ENCODE measurements at places on chromosomes 16 and 17. TPM values are rescaled to one million over a fixed set of nuclear protein-coding genes. Genes with fewer than 3 reads are reported as not detected.

The PNMT gene
- total RNA-seq, result 1.3 TPM

The CDH8 gene
- not detected for total RNA-seq

The MYH3 gene
- 4.0 TPM for total RNA-seq

The HBA2 gene
- 23.4 TPM for total RNA-seq

The LPO gene
- total RNA-seq, result not detected

GRCh38 chr16:12082226-12082887 is 105.8 kb downstream of the SNX29 start:
- DNase-seq, result no peak
- no peaks in the 10 kb centered on the region for H3K36me3 ChIP-seq
- no peak overlapping the region for H3K27ac ChIP-seq
- H3K4me3 ChIP-seq, result no peak overlapping the region
- no peaks in the 10 kb centered on the region for H3K4me1 ChIP-seq

- peaks cover 24% of the 10 kb centered on the region for H3K4me1 ChIP-seq
- no peaks in the 10 kb centered on the region for H3K27me3 ChIP-seq
- H3K4me3 ChIP-seq, result no peak overlapping the region
These were observed 38.3 kb upstream of the SMPD3 start for GRCh38 chr16:68486502-68487202.

- no peak overlapping the region for H3K4me3 ChIP-seq
- no peak overlapping the region for H3K27ac ChIP-seq
- no peaks in the 10 kb centered on the region for H3K4me1 ChIP-seq
- no peaks in the 10 kb centered on the region for H3K27me3 ChIP-seq
- no peaks in the 10 kb centered on the region for H3K36me3 ChIP-seq
- no peak for DNase-seq
These were observed 185.1 kb downstream of the KIF2B start for GRCh38 chr17:54007855-54008254.

DNA sequence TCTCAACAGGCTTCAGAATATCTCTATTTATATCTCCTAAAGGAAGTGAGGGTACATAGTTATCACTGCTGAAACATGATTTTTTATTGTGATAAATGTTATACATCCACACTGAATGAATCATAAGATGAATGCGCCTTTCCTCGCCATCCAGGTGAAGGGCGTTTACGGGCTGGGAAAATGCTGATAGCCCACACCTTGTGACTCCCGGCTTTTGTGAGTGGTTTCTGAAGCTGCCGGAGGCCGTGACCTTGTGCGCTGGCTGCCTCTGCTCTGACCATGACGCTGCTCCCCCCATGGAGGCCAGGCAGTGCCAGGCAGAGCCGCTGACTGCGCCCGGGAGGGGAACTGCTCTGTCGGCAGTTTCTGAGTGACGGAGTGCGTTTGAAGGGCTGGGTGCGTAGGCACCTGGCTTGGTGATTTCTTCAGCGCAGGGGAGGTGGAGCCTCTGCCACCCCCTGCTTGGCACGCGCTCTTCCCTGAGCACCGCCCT is 97.2 kb downstream of the RAP1GAP2 start:
- no peaks in the 10 kb centered on the region for H3K27me3 ChIP-seq
- H3K4me1 ChIP-seq, result peaks cover 91% of the 10 kb centered on the region
- DNase-seq, result peak; percentile 96
- H3K36me3 ChIP-seq, result no peaks in the 10 kb centered on the region
- H3K27ac ChIP-seq, result peak overlapping the region; percentile 93

DNA sequence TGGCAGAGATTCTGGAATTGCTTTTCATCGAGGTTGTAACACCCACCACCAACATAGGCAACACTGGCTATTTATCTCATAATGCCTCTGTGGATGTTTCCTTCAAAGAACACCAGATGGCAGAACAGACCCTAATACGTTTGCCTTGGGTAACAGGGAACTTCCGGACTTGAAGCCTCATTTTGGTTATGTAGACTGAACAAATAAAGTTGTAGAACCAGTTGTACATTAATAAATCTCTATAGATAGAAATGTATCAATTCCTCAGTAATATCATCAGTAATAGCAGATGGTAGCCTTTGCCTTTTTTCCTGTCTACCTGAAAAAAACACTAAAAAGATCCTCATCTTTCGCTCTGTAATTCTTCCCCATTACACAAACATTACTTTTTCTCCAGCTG is 25.9 kb upstream of the APOH start:
- no peaks in the 10 kb centered on the region for H3K4me1 ChIP-seq
- H3K27ac ChIP-seq, result no peak overlapping the region
- no peaks in the 10 kb centered on the region for H3K36me3 ChIP-seq
- no peak overlapping the region for H3K4me3 ChIP-seq

DNA sequence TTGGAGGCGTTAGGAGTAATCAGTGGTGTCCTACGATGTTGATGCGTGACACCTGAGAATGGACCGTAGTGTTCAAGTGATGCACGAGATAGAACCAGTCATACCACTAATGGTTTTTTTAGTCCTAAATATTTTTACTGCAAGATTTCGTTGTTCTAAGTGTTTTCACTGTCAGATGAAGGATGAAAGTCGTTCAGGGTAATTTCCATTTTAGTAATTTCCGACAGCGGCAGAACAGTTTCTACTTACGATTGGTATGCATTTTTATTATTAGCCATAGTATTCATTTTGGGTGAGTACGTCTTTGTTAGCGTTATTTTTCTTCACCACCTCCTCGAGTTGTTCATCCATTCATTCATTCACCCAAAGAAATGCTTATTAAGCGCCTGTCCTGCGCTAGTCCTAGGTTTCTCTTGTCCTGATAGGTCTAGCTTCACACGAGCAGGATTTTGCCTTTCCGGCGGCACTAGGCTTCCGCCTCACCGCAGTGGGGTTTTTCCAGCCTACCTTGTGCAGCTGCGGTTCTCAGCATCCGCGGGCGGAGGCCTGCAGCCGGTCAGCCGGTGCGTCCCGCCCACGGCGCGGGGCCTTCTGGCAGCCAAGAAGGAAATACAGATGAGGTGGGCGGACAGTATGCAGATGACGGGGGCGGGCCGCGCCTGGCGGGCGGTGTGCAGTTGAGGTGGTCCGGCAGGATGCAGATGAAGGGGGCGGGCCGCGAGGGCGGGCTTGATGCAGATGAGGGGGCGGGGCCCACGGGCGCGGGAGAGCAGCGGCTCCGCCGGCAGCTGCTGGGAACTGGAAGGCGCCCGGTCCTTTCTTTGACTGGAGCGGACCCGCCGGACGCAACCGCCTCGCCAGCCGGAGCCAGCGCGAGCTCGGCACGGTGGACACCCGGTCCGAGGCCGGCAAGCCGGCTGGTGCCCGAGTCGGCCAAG is 146.4 kb downstream of the SPECC1 start:
- DNase-seq, result peak; percentile 99
- no peaks in the 10 kb centered on the region for H3K36me3 ChIP-seq
- peaks cover 10% of the 10 kb centered on the region for H3K4me1 ChIP-seq
- H3K27ac ChIP-seq, result peak overlapping the region; percentile 69

DNA sequence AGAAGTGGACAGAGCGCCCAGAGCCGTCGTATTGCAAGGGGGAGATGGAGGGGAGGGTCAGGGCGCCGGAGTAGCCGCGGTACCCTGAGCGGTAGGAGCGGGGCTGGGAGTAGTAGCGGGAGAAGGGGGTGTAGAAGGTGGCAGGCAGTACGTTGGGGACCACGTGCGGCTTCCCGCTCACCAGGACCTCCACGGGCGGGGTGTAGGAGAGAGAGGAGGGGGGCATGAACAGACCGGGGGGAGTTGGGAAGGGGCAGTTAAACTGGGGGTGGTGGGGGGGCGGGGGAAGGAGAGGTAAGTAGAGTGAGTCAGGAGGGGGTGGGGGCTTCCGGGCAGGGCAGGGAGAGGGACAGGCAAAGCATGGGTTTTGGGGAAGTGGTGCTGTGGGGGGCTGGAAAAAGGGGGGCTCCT is 16.8 kb downstream of the ST6GALNAC2 start:
- DNase-seq, result no peak
- H3K4me3 ChIP-seq, result no peak overlapping the region
- no peaks in the 10 kb centered on the region for H3K36me3 ChIP-seq
- peak overlapping the region; percentile 74 for H3K27ac ChIP-seq

DNA sequence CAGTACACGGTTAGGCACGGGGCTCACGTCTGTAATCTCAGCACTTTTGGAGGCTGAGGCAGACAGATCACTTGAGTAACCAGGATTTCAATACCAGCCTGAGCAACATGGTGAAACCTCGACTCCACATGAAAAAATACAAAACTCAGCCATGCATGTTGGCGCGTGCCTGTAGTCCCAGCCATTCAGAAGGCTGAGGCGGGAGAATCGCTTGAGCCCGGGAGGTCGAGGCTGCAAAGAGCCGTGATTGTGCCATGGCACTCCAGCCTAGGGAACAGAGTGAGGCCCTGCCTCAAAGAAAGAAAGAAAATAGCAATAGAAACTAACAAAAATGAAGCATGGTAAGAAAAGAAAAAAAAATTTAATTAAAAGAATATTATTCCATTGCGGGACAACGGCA is 128.0 kb upstream of the CHMP6 start:
- no peak overlapping the region for H3K4me3 ChIP-seq
- no peaks in the 10 kb centered on the region for H3K36me3 ChIP-seq
- H3K27me3 ChIP-seq, result no peaks in the 10 kb centered on the region
- no peak for DNase-seq
- H3K27ac ChIP-seq, result no peak overlapping the region

- H3K4me1 ChIP-seq, result peaks cover 22% of the 10 kb centered on the region
- no peaks in the 10 kb centered on the region for H3K36me3 ChIP-seq
- H3K4me3 ChIP-seq, result no peak overlapping the region
These were observed 19.4 kb upstream of the PRM1 start for GRCh38 chr16:11300560-11300892.

GRCh38 chr17:50955667-50956120 is 89.5 kb upstream of the TOB1 start:
- H3K4me1 ChIP-seq, result peaks cover 36% of the 10 kb centered on the region
- peak overlapping the region; percentile 33 for H3K27ac ChIP-seq
- no peak overlapping the region for H3K4me3 ChIP-seq
- DNase-seq, result no peak
- H3K36me3 ChIP-seq, result no peaks in the 10 kb centered on the region

- DNase-seq, result no peak
- peaks cover 8% of the 10 kb centered on the region for H3K36me3 ChIP-seq
- H3K27ac ChIP-seq, result no peak overlapping the region
- peaks cover 18% of the 10 kb centered on the region for H3K4me1 ChIP-seq
- no peaks in the 10 kb centered on the region for H3K27me3 ChIP-seq
- no peak overlapping the region for H3K4me3 ChIP-seq
These were observed 7.5 kb downstream of the ATP5PD start for GRCh38 chr17:75039238-75039637.

GRCh38 chr16:88428616-88429386 is 24.3 kb upstream of the ZFPM1 start:
- H3K4me1 ChIP-seq, result peaks cover 12% of the 10 kb centered on the region
- no peak overlapping the region for H3K4me3 ChIP-seq
- no peak for DNase-seq
- no peaks in the 10 kb centered on the region for H3K36me3 ChIP-seq

- H3K27ac ChIP-seq, result no peak overlapping the region
- no peak overlapping the region for H3K4me3 ChIP-seq
- DNase-seq, result no peak
- H3K4me1 ChIP-seq, result peaks cover 11% of the 10 kb centered on the region
- peaks cover 2% of the 10 kb centered on the region for H3K36me3 ChIP-seq
- no peaks in the 10 kb centered on the region for H3K27me3 ChIP-seq
These were observed 7.0 kb downstream of the MBTPS1 start for GRCh38 chr16:84109598-84110335.

DNA sequence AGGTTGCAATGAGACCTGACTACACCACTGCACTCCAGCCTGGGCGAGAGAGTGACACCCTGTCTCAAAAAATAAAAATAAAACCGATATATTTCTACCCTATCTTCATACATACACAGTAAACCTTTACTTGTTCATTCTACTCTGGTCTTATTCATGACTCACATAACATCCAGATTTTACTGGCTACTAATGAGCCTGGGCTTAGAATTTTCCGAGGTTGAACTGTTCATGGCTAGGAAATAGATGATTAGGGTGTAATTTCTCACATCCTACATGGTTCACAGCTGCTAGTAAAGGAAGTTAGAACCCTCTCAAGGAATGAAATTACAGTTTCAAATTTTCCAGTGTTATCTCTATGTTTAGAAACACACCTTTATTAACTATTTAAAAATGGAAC is 14.7 kb downstream of the GSPT1 start:
- no peaks in the 10 kb centered on the region for H3K36me3 ChIP-seq
- H3K27me3 ChIP-seq, result no peaks in the 10 kb centered on the region
- peaks cover 36% of the 10 kb centered on the region for H3K4me1 ChIP-seq
- H3K27ac ChIP-seq, result no peak overlapping the region
- DNase-seq, result no peak
- no peak overlapping the region for H3K4me3 ChIP-seq

GRCh38 chr17:1953831-1954230 is 71.3 kb downstream of the RTN4RL1 start:
- H3K27me3 ChIP-seq, result no peaks in the 10 kb centered on the region
- no peak for DNase-seq

- H3K4me3 ChIP-seq, result peak overlapping the region; percentile 65
- peak; percentile 40 for DNase-seq
- H3K4me1 ChIP-seq, result peaks cover 41% of the 10 kb centered on the region
- peak overlapping the region; percentile 86 for H3K27ac ChIP-seq
- H3K36me3 ChIP-seq, result no peaks in the 10 kb centered on the region
These were observed 705 bp downstream of the FOXK2 start for GRCh38 chr17:82519971-82520903.

- H3K27ac ChIP-seq, result no peak overlapping the region
- H3K4me3 ChIP-seq, result no peak overlapping the region
These were observed 532.3 kb upstream of the PSMD7 start for GRCh38 chr16:73764321-73764720.

DNA sequence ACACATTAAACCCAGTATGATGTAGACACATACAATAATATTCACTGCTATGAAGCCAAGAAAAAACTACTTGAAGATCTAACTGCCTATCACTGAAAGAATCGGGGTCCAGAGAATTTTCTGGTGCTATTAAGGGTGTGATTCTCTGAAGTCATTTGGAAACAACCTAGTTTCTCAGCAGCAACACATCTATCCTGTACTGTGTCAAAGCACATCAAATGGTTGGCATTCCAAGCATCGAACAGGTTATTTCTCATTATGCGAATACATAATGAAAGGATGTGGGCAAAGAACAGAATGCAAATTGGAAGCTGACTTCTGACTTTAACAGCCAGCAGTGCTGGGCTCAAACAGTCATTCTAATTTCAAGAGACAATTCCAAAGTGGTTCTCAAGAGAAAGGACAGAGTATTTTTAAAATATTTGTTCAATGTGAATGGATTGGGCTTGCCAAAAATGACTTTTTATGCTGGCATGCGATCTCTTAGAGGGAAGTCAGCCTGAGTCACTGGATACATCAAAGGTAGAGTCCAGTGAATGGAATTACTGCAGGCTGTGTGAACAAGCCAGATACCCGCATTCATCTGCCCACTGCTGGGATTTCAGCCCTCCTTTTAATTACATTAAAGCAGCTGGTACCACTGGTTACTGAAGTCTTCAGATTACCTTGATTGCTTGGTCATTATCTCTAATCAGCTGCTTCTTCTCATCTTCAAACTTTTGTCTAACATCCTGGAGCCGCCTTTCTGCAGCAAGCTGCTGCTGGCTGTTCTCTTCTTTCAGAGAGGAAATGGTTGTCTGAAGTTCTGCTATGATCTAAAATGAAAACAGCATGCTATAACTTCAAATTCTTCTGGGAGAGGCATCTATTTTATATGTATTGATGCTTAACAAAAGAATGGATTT is 181.2 kb upstream of the AXIN2 start:
- no peak for DNase-seq
- H3K4me1 ChIP-seq, result no peaks in the 10 kb centered on the region
- no peaks in the 10 kb centered on the region for H3K27me3 ChIP-seq
- H3K4me3 ChIP-seq, result no peak overlapping the region
